ENCODE measurements at places on chromosomes 12 and 14.

DNA sequence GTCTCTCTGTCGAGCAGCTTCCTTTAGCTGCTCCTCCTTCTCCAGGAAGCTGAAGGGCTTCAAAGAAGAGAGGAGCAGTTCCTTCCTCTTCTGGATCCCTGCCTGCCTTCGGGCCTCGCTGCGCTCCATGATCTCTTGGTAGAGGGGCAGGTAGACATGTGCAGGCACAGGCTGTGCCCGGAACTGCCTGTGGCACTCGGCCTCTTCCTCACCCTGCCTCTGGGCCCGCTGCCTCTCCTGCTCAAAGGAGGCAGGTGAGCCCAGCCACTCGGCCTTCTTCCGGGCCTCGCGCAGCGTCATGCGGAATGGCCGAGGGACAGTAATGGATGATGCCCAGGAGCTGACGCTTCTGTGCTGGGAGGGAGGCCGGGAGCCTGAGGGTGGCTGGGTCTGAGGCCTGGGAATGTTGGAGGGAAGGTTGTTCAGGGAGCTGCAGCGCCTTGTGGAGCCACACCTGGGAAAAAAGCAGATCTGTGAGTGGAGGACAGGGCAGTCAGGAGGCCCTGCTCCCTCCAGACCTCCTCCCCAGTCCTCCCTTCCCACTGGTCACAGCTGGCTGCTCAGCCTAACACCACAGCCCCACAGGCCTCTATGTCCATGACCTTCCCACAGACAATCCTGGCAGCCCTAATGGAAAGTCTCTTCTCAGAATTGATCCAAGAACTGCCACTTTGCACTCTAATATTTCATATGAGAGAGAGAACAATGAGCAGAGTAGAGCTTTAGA is 5.3 kb downstream of the FAM161B start:
- DNase-seq, result no peak

- no peak for DNase-seq
These were observed 13.8 kb downstream of the TMED10 start for GRCh38 chr14:75162631-75163030.

DNA sequence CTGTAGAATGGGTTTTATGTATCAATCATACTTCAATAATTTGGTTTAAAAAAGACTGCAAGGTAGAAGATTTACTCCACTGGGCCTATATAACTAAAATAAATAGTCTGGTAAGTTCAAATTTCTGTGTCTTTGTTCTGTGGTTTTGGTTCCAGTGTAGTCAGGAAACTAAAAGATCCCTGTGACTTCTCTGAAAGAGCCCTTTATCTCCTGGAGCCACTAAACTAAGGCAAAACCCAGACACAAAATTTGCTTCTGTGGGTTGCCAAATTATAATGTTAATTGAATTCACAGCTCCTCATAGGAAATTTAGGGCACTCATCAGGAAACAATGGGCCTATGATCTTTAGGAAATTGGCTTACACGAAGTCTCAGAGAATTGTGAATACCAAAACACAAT is 1038.4 kb downstream of the GALC start:
- no peak for DNase-seq

DNA sequence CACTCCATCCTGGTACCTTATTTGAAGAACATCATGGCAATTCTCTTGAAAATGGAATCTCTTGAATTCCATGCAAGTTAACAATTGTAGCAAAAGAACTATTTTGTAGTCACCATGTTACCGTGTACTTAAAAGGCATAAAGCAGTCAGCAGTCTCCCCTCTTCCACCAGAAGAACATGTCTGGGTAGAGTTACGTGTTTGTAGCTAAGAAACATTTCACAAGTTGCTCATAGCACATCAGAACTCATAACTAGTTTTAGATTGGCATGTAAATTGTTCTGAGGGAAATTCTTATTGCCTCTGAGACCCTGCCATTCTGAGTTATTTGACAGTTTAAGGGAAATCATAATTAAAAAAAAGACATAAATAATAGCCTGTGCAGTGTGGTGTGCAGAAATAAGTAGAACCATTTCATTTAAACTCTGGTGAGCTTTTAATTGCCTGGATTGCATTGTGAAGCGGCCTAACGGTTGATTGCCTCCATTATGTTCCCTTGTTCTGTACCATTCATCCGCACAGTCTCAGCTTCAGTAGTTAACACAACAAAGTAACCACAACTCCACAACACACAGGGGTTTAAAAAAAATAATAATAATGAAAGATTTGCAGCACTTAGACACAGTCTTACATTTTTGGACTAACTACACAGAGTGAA is 2.6 kb downstream of the LMO3 start:
- no peak for DNase-seq

GRCh38 chr12:69834147-69834546 is 9.1 kb downstream of the MYRFL start:
- DNase-seq, result no peak

- DNase-seq, result peak; percentile 15
These were observed 31.3 kb downstream of the SOCS2 start for GRCh38 chr12:93603762-93604161.

Data from M059J (cell line).